Fibroblast of villous mesenchyme (primary cell): ENCODE measurements at places on chromosomes 11 and 22. TPM values are rescaled to one million over a fixed set of nuclear protein-coding genes. Genes with fewer than 3 reads are reported as not detected.
A peak's percentile ranks its signal among the peaks of the same experiment; 100 is the strongest.

- DNase-seq = no peak
Observed at GRCh38 chr22:35918456-35918855, 110.2 kb downstream of the RBFOX2 start.

DNA sequence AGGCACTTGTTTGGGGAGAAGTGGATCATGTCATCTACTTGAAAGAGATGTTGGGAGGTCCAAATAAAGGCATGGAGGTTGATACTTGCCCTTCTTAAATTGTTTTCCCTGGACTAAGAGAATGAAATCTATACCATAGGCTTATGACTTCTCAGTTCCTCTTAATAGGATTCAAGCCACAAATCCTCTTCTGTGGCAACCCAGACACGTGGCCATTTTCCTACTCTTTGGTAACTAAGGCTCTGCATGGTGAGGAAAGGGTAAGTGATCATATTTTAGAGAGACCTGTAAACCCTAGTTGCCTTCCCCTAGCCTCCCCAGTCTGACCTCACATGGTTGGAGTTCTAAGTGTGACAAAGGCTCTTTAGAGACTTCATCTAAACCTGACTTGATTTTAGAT is 72.9 kb upstream of the CD44 start:
- no peak for DNase-seq

DNA sequence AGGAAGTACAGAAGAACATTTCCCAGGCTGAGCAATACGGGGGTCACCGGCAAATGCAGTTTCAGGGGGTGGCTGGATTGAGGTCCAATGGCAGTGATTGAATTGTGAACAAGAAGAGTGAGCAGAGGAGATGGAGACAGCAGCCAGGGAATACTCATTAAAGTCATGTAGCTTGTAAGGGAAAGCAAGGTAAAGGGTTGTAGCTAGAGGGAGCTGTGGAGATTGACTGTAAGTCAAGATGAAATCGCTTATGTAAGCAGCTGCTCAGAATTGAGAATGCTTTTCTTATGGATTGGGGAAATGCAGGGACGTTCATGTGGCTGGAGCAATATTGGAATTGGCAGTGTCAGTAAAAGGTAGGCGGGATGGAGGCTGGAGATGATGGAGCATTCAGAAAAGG is 111.4 kb upstream of the TBCEL start:
- peak; percentile 55 for DNase-seq

GRCh38 chr11:15212876-15213275 is 98.2 kb downstream of the INSC start:
- no peak for DNase-seq

GRCh38 chr11:6992457-6993417 is 27.4 kb downstream of the ZNF214 start:
- peak; percentile 88 for DNase-seq

- DNase-seq = peak; percentile 69
Observed at GRCh38 chr11:95723361-95723942, 66.1 kb downstream of the FAM76B start.

- peak; percentile 80 for DNase-seq
Observed at GRCh38 chr11:2799881-2800654, 85.5 kb downstream of the CDKN1C start.

DNA sequence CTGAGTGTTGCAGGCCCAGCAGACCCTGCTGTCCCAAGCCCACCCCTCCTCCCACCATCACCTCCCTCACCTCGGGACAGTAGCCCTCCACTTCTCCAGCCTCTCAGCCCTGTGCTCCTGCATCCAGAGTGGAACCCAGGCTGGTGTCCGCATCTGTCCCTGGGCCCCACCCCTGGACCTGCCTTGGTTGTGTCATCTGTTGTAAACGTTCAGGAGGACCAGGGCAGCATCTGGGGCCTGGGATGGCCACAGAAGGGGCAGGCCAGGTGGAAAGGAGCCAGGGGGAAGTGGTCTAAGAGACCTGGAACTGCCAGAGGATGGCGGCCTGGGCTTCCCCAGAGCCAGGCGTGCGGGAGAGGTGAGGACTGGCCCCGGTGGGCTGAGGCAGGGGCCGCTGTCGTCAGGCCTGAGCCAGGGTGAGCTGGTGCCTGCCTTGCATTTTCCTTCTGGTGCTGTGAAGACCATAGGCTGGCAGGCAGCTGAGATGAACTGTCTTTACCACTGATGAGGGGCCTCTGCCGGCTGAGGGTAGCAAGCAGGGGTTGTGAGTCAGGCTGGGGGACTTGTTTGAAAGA is 26.1 kb upstream of the MGAT3 start:
- DNase-seq = no peak

DNA sequence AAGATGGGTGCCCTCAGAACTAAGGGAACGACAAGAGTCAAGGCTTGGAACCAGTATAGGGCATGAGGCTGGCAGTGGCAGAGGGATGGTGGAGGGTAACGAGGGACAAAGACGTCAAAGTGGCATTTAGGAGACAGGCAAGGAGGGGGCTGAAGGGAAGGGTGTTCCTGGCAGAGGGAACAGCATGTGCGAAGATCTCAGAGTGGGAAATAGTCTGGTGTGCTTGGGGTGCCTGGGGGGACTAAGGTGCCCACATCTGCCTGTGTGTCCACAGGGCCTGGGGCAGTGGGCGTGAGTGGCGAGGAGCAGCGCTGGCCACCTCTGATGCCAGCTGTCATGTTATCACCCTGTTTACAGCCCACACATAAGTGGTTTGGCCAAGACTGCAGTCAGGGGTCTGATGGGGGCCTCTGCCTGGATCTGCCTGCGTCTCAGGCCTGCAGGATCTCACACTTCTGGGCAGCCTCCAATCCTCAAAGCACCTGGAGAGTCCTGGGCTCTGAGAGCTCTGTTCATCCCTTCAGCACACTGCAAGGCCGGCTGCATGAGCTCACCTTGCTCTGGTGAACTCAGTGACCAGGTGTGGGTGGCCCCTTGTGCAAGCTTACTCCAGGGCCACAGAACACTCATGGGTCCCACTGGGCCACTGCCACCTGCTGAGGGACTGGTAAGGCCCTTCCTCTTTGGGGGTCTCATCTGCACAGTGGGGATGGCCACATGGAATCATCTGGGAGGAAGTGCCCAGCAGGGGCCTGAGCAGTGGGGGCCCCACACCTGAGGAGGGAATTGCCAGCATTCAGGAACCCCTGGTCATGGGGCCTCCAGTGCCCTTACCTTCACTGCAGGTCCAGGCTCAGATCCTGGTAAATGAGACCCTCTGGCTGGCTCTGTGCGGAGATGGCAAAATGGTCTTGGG is 89.7 kb upstream of the SHISAL1 start:
- no peak for DNase-seq

DNA sequence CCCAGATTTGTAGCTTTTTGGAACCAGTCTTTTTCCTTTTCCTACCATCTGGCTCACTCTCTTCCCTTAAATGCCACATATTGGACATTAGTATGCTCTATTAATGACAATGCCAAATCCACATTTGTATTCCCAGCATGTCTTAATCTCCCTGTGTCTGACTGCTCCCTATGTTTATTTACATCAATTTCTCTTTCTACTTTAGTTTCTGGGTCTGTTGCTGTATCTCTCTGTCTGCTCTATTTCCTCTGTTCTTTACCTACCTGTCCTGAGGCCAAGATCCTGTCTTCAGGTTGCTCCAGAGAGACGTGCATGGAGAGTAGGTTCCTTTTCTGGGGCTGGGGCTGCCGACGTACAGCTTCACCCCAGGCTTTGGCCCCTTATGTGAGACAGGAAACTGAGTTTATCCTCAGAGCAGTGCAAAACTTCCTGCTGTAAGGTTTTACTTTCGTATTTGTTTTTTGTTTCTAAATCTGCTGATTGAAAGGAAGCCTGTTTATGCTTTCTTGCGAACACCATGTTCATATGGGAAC is 25.6 kb downstream of the OR2AG2 start:
- peak; percentile 10 for DNase-seq

- DNase-seq = no peak
Observed at GRCh38 chr11:116793772-116794097, 2.1 kb upstream of the APOA5 start.

- peak; percentile 44 for DNase-seq
Observed at GRCh38 chr11:102868339-102868738, 6.4 kb downstream of the MMP12 start.

DNA sequence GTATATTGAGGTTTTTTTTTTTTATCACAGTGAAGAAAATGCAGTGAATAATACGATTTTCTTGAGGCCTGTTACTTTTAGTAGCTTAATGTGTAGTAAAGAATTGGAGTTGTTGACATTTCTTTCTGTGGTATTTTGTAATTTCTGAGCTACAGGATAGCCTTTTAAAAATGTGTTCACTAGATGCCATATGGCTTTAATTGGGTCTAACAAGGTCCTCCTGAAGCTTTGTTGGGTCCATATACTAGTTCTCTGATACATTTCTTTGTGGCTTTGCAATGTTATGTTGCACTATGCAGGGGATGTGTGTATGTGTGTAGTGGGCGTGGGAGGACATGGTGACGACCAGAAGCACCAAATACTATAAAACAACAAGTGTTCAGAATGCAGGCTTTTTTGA is 25.1 kb downstream of the FBXO7 start:
- peak; percentile 23 for DNase-seq

- DNase-seq = peak; percentile 3
Observed at GRCh38 chr11:84780689-84781293, 846.4 kb downstream of the DLG2 start.

GRCh38 chr11:64890522-64890939 is 12.1 kb upstream of the EHD1 start:
- no peak for DNase-seq

GRCh38 chr11:77287615-77288273 is 13.7 kb downstream of the GDPD4 start:
- DNase-seq = peak; percentile 88

DNA sequence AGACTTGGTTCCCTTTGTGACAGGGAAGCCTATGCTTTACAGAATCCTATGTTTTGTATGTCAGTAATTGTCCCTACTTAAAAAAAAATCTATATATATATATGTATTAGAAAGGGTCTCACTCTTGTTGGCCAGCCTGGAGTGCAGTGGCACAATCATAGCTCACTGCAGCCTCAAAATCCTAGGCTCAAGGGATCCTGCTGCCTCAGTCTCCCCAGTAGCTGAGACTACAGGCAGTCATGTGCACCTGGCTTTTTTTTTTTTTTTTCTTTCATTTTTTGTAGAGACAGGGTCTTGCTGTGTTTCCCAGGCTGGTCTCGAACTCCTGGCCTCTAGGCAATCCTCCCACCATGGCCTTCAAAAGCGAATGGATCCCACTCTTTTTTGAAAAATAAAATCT is 2.1 kb upstream of the NEAT1 start:
- DNase-seq = no peak

- DNase-seq = peak; percentile 95
Observed at GRCh38 chr11:122749005-122749687, 89.2 kb upstream of the CRTAM start.

The OR51E1 gene
- not detected in 2 replicates for total RNA-seq

The CATSPER1 gene
- under 0.01 and 0.43 TPM in 2 replicates for total RNA-seq

The ACR gene
- not detected in 2 replicates for total RNA-seq

The MS4A1 gene
- total RNA-seq = not detected in 2 replicates

The AIFM3 gene
- 0.32 and 0.43 TPM in 2 replicates for total RNA-seq

The TMPRSS6 gene
- total RNA-seq = not detected in 2 replicates

The FDX1 gene
- total RNA-seq = 7.1 and 8.2 TPM in 2 replicates

The OR52A1 gene
- not detected in 2 replicates for total RNA-seq

The MPPED2 gene
- total RNA-seq = not detected in 2 replicates

The USH1C gene
- total RNA-seq = not detected in 2 replicates

The MAPK8IP1 gene
- 6.5 and 6.8 TPM in 2 replicates for total RNA-seq
